ENCODE measurements at places on chromosomes 3 and 15.
A peak's percentile ranks its signal among the peaks of the same experiment; 100 is the strongest.

- DNase-seq = no peak
Observed at GRCh38 chr15:31230630-31231485, 95.8 kb upstream of the KLF13 start.

- DNase-seq = no peak
Observed at GRCh38 chr3:160874736-160875135, 118.7 kb downstream of the PPM1L start.

DNA sequence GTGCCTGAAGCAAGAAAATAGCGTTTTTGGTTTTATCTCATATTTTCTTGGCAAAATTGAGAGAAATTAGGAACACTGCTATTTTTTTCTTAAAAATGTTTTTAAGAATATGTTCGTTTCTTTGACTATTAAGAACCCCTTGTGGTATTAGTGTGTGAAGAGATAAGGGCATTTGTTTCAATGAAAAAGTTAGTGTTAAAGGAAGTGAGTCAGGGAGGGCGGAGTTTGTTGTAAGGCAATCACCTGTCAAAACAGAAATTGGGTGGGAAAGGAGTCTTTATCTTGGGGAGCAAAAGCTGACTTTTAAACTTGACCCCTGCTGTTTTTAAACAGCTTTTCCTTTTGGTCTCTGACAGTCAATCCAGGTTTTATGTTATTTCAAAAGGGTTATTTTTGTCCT, 4.2 kb downstream of the RAP2B start:
- DNase-seq = no peak

- no peak for DNase-seq
Observed at GRCh38 chr15:32704395-32704981, 13.3 kb upstream of the GREM1 start.

GRCh38 chr3:37115446-37115845, 58.9 kb downstream of the LRRFIP2 start:
- DNase-seq = no peak

DNA sequence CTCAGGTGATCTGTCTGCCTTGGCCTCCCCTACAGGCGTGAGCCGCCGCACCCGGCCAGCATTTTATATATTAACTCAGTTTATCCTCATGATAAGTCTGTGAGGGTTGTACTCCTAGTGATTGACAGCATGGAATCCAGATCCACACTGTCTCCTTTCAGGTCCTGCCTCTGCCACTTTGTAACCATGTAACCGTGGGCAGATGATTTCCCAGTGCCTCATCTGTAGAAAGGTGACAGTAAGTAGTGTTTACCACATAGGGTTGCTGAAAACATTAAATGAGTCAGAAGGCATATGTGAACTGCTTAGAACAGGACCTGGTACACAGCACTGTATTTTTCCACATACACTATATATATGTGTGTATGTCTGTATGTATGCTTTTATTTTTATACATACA, 2.4 kb downstream of the FYTTD1 start:
- DNase-seq = no peak

- DNase-seq = no peak
Observed at GRCh38 chr3:36482256-36482655, 102.0 kb downstream of the STAC start.

GRCh38 chr15:60548101-60548500, 69.2 kb upstream of the ICE2 start:
- no peak for DNase-seq

- DNase-seq = no peak
Observed at GRCh38 chr15:75065851-75066509, 42.6 kb downstream of the PPCDC start.

GRCh38 chr3:187066228-187066995, 72.9 kb downstream of the RPL39L start:
- no peak for DNase-seq

GRCh38 chr3:34782871-34783270, 856.5 kb upstream of the ARPP21 start:
- DNase-seq = no peak

DNA sequence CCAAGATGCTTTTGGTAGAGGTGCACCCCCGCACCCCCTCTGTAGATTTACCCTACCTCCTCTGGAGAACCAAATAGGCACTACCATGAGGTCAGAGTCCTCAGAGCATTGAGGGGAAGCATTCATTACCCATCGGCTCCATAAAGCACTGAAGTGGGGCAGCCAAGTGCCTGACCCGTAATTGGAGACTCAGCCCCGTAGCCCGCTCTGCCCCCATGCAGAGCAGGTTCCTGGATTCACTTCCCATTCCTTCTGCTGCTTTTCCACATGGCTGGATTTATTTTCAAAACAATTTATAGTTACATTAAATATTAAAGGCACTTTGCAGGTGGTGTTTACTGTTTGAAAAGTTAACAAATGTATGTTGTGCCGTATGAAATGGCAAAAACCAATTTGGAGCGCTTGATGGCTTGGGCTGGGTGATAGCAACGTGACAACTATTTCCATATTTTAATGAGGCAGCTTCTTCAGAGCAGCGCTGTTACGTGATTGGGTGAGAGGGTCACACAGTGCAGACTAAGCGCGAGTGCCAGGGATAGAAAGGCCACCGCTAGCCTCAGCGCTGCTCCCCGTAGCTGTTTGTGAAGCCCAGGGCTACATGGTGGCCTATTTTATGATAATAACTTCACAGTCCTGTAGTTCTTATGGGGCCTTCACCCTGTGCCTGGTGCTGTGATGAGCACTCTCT, 373.8 kb upstream of the PROK2 start:
- no peak for DNase-seq

DNA sequence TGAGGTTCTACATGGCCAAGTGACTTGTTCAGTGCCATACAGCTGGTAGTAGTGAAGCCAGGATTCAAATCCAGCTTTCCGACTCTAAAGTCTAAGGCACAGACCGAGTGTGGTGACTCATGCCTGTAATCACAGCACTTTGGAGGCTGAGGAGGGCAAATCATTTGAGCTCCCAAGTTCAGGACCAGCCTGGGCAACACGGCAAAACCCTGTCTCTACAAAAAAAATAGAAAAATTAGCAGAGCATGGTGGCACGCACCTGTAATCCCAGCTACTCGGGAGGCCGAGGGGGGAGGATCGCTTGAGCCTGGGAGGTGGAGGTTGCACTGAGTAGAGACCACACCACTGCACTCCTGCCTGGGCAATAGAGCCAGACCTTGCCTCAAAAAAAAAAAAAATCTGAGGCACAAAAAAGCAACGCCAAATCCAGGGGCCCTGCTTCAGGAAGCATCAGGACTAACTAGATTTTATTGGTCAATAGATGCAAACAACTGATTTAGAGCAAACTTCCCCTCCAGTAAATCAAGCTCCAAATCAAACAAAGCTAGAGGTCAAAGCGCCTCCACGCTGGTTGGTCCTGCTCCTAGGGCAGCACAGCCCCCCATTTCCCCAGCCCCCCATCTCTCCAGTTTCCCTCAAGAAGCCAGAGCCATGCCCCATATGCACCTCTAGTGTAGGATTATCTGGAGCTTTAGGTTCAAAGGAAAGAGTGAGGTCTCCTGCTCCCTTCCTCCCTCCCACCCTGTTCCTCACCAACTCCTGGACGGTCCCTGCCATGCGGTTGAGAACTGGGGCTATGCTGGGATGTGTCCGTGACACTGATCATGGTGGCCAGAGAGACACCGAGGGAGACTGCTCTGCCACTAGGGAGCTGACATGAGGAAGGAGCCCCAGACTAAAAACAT, 2.9 kb upstream of the TNK2 start:
- no peak for DNase-seq

DNA sequence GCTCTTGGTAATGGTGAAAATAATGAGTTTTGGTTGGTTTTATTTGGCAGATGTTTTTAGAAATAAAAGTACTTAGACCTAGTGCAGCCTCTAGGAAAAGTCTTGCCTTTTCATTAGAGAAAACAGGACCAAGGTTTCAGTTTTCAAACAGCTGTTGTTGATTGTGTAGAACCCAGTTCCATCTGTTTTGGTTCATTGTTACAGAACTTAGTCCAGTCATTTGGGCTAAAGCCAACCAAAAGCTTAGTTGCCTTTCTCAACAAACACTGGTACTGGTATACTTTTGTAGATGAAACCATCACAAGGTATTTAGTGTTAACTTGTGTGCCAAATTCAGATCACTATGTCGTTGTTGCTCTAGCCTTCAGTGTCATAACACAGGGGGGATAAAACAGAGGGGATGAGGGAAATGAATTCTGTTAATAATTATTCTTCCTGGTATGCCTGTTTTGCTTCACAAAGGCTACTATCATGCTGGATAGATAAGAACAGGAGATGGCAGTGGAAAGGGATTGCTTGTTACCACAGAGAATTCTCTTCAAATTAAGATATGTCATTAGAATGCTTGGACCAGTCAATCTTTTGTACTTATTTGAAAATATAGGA, 12.6 kb upstream of the APH1B start:
- DNase-seq = no peak

DNA sequence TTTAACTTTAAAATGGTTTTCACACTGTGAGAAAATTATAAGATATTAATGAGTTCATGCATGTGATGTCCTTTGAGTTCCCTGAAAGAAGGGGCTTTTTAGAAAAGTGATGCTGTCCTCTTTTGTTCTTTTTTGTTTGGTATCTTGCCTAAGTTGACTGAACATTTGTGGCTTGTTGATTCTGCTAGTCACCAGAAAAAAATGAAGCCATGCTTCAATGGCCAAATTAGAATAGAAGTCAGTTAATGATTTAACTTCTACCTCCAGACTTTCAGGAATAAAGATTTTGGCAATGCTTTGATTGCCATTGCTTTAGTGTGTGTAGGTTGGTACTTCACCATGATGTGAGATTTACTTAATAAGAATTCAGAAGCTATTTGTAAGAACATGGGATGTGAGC, 260.6 kb upstream of the NECTIN3 start:
- no peak for DNase-seq

DNA sequence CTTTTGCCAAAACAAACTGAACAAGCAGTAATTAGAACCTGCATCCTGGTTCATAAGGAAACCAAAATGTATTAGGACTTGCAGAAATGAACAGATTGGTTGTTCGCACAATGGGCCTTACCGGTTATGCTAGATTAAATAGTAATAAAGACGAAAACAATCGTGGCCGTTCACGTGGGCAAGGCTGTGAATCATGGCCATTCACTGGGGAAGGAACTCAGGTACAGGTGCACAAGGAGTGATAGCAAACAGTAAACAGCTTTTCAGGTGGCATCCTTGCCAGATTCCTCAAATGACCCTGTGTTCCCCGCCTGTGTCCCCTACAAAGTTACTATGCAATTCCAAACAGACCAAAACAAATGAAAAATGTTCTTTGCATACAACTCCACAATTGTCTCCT, 8.2 kb downstream of the LRIG1 start:
- peak; percentile 34 for DNase-seq

- DNase-seq = no peak
Observed at GRCh38 chr15:85570336-85570735, 189.9 kb downstream of the AKAP13 start.

GRCh38 chr3:184466413-184466960, 86.6 kb downstream of the CHRD start:
- no peak for DNase-seq

Measured in NCI-H748 treated with DMSO at 0.1 percent for 48 hours (cell line).